A172 (cell line): ENCODE measurements at places on chromosomes 16 and 17. TPM values are rescaled to one million over a fixed set of nuclear protein-coding genes. Genes with fewer than 3 reads are reported as not detected.

ANTKMT gene
- total RNA-seq = 83.8 and 94.2 TPM in 2 replicates

PPY gene
- total RNA-seq = not detected in 2 replicates

NPB gene
- 0.77 and 1.8 TPM in 2 replicates for total RNA-seq

TP53TG3B gene
- total RNA-seq = not detected in 2 replicates

SHCBP1 gene
- total RNA-seq = 66.0 and 68.8 TPM in 2 replicates

PERCC1 gene
- total RNA-seq = not detected in 2 replicates

LPO gene
- not detected in 2 replicates for total RNA-seq

HAS3 gene
- total RNA-seq = 0.31 and 0.38 TPM in 2 replicates

CCL7 gene
- not detected in 2 replicates for total RNA-seq

SCPEP1 gene
- total RNA-seq = 100 and 126 TPM in 2 replicates

SRSF2 gene
- 334 and 420 TPM in 2 replicates for total RNA-seq

DNAH2 gene
- total RNA-seq = 0.17 TPM in 2 replicates

PNMT gene
- total RNA-seq = not detected in 2 replicates

CRYM gene
- 0.67 and 0.78 TPM in 2 replicates for total RNA-seq

SPATA22 gene
- total RNA-seq = not detected in 2 replicates

KRT9 gene
- not detected in 2 replicates for total RNA-seq

SLC16A13 gene
- 0.74 and 1.9 TPM in 2 replicates for total RNA-seq

MMP15 gene
- 6.4 and 8.0 TPM in 2 replicates for total RNA-seq

CHST4 gene
- total RNA-seq = 0.55 and 0.60 TPM in 2 replicates

CCL4 gene
- not detected in 2 replicates for total RNA-seq

SYCE1L gene
- 0.12 TPM in 1 of 2 replicates, not detected in the other for total RNA-seq

BAHCC1 gene
- total RNA-seq = 0.95 and 2.0 TPM in 2 replicates

LGALS9B gene
- not detected in 2 replicates for total RNA-seq

PMFBP1 gene
- 1.7 and 1.8 TPM in 2 replicates for total RNA-seq

KLHL10 gene
- not detected in 2 replicates for total RNA-seq

CCDC78 gene
- 2.1 and 4.0 TPM in 2 replicates for total RNA-seq

PDE6G gene
- 1.1 and 2.0 TPM in 2 replicates for total RNA-seq

RMI2 gene
- total RNA-seq = 29.8 and 33.7 TPM in 2 replicates

CCL13 gene
- total RNA-seq = not detected in 2 replicates

EME1 gene
- total RNA-seq = 12.8 and 15.8 TPM in 2 replicates

AXIN1 gene
- 39.0 and 50.5 TPM in 2 replicates for total RNA-seq

TPSD1 gene
- not detected in 2 replicates for total RNA-seq

SLC35G6 gene
- not detected in 2 replicates for total RNA-seq

LAT gene
- 42.7 and 77.4 TPM in 2 replicates for total RNA-seq

MGAT5B gene
- total RNA-seq = 11.7 and 16.7 TPM in 2 replicates

MYOCD gene
- total RNA-seq = not detected in 2 replicates

MYH1 gene
- not detected in 2 replicates for total RNA-seq

PIGL gene
- 16.4 and 29.3 TPM in 2 replicates for total RNA-seq

KRTAP16-1 gene
- total RNA-seq = not detected in 2 replicates

CA7 gene
- not detected in 2 replicates for total RNA-seq

HAP1 gene
- 0.14 and 0.43 TPM in 2 replicates for total RNA-seq

SMIM36 gene
- not detected in 2 replicates for total RNA-seq

SYT17 gene
- total RNA-seq = 0.55 and 1.3 TPM in 2 replicates

OR2C1 gene
- not detected in 2 replicates for total RNA-seq

PPP1R27 gene
- total RNA-seq = not detected in 2 replicates

SPHK1 gene
- total RNA-seq = 31.6 and 38.1 TPM in 2 replicates

RCVRN gene
- total RNA-seq = not detected in 2 replicates

CDH15 gene
- total RNA-seq = not detected in 2 replicates

LITAFD gene
- total RNA-seq = not detected in 2 replicates

C16orf46 gene
- 0.65 and 2.0 TPM in 2 replicates for total RNA-seq

CCR7 gene
- total RNA-seq = not detected in 2 replicates

EMP2 gene
- 11.6 and 12.3 TPM in 2 replicates for total RNA-seq

GCGR gene
- not detected in 2 replicates for total RNA-seq

WNT3 gene
- total RNA-seq = 5.3 and 6.0 TPM in 2 replicates

TMEM170A gene
- 9.7 and 19.9 TPM in 2 replicates for total RNA-seq

MEOX1 gene
- not detected in 2 replicates for total RNA-seq

SEPTIN1 gene
- total RNA-seq = not detected in 2 replicates
